Prostate gland (tissue), 2 donors: ENCODE measurements at places on chromosomes 5 and 9. TPM values are rescaled to one million over a fixed set of nuclear protein-coding genes. Genes with fewer than 3 reads are reported as not detected.

DNA sequence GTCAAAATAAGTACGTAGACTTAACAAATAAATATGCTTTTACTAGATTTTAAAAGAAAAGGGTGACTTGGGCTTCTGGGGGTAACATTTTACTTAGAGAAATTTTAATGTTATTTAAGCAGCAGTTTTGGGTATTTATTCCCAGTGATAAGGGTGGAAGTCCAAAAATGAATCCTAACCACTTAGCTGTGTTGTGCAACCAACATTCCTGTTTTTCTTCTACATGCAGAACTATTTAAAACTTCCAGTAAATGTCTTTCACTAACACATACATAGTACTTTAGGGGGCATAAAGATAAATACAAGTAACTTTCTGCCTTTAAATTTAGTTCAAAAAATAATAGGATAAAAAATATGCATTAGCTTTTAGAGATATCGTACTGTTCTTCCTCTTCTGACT is 436.7 kb downstream of the CTNND2 start:
- no peak overlapping the region for H3K27ac ChIP-seq
- no peaks in the 10 kb centered on the region for H3K36me3 ChIP-seq
- no peaks in the 10 kb centered on the region for H3K4me1 ChIP-seq
- H3K27me3 ChIP-seq, result no peaks in the 10 kb centered on the region

- H3K27ac ChIP-seq, result no peak overlapping the region
- no peak overlapping the region for H3K4me3 ChIP-seq
- no peaks in the 10 kb centered on the region for H3K36me3 ChIP-seq
- no peaks in the 10 kb centered on the region for H3K27me3 ChIP-seq
- H3K4me1 ChIP-seq, result no peaks in the 10 kb centered on the region
Measured at GRCh38 chr5:107487056-107487542, 183.6 kb downstream of the EFNA5 start.

BARHL1 gene
- not detected for total RNA-seq

DNA sequence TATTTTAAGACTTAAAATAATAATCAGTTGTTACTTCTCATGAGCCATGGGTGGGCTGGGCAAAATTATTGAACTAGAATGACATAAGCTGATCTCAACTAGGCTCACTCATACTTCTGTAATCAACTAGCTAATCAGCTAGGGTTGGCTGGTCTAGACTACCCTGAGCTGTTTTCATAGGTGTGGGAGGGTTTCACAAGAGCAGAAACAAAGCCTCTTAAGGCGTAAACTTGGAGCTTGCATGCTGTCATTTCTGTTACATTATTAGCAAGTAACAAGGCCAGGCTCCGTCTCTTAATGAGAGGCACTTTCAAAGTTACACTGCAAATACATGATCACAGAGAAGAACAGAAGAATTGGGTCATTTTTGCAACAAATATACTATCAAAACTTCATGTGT is 57.2 kb upstream of the GHR start:
- no peak for DNase-seq
- H3K4me1 ChIP-seq, result no peaks in the 10 kb centered on the region
- no peak overlapping the region for H3K27ac ChIP-seq
- no peak overlapping the region for H3K4me3 ChIP-seq
- no peaks in the 10 kb centered on the region for H3K36me3 ChIP-seq

- no peaks in the 10 kb centered on the region for H3K4me1 ChIP-seq
- no peak for DNase-seq
- no peaks in the 10 kb centered on the region for H3K27me3 ChIP-seq
- no peak overlapping the region for H3K27ac ChIP-seq
- H3K4me3 ChIP-seq, result no peak overlapping the region
Measured at GRCh38 chr9:135186248-135187164, 99.0 kb downstream of the OLFM1 start.

DNA sequence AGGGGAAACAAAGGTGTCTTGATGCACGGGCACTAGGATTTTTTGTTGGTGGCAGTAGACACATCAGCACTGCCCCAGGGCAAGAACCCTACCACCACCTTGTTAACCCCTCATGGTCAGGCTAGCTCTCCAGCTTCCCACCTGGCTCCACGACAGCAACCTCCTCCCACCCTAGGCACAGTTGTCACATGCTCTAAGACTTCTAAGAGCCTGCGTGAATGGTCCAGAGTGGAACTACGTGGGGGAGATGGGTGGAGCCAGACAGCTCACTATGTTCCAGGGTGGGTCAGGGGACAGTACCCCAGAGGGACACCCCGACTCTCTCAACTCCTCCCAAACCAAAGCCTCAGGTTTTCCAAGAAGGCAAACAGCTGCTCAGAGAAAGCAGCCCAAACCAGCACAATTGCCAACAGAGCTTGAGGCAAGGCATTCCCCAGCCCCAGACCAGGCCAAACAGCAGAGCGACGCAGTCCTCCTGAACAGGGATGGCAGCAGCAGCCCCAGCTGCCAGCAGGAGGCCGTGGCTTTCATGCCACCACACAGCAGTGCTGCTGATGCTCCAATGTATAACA is 78.0 kb downstream of the NRG2 start:
- H3K4me3 ChIP-seq, result no peak overlapping the region
- H3K4me1 ChIP-seq, result no peaks in the 10 kb centered on the region
- no peak overlapping the region for H3K27ac ChIP-seq
- no peaks in the 10 kb centered on the region for H3K36me3 ChIP-seq
- no peaks in the 10 kb centered on the region for H3K27me3 ChIP-seq

GRCh38 chr5:101679816-101680215 is 616.3 kb downstream of the SLCO4C1 start:
- no peak overlapping the region for H3K27ac ChIP-seq
- no peak for DNase-seq
- no peaks in the 10 kb centered on the region for H3K27me3 ChIP-seq
- no peaks in the 10 kb centered on the region for H3K4me1 ChIP-seq
- H3K36me3 ChIP-seq, result no peaks in the 10 kb centered on the region

FCN1 gene
- total RNA-seq, result 0.23 TPM

DNAH5 gene
- total RNA-seq, result 6.8 TPM

ELAVL2 gene
- total RNA-seq, result 0.55 TPM

SAXO1 gene
- 0.36 TPM for total RNA-seq

PDGFRB gene
- 161 TPM for total RNA-seq

DNA sequence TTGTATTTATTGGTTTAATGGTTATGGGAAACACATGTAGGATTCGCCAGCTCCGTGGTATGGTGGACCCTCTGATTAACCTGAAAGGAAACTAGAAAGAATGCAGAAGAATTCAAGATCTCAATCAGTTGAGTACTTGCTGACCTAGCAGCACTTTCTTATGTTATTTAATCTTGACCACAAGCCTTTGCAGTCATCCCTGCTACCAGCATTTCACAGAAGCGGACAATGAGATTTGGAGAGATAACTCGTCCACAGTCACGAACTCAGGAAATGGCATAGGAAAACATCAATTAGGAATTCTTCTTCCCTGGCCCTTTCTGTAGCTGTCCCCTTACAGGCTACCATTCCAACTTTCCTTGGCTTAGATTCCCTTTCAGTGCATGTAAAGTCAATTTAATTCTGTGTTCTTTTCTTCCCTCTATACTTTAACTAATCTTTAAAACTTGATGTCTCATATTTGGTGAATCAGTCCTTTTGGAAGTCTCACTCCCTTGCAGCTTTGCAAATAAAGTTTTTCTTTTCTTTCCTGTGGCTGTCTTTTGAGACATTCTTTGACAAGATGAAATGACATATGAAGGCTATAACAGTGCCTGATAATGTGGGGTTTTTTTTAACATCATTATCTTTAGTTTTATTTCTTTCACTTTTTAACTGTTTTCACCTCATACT is 1.3 kb upstream of the SLC44A1 start:
- no peaks in the 10 kb centered on the region for H3K4me1 ChIP-seq
- H3K27ac ChIP-seq, result peak overlapping the region; percentile 11
- DNase-seq, result no peak
- H3K27me3 ChIP-seq, result no peaks in the 10 kb centered on the region

CORO2A gene
- 45.3 TPM for total RNA-seq
